ENCODE measurements at places on chromosomes 12 and 14.

GRCh38 chr12:107492393-107493134 is 193.0 kb upstream of the PWP1 start:
- no peak for DNase-seq

DNA sequence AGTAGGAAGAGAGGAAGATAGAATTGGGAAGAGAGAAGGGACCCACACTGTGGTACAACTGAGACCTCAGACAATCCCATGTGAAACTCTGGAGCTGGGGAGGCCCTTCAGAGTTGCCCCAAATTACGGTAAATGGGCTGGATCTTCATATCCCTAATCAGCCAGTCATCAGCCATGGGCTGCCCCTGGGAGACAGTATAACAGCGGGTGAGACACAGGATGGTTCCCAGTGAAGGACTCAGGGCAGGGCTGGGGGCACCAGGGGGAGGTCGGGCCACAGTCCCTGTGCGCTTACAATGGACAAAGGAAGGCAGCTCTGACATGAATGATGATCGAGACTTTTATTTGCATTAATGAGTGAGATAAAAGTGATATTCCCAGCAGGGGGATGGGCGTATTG is 74.2 kb upstream of the BDKRB2 start:
- no peak for DNase-seq

DNA sequence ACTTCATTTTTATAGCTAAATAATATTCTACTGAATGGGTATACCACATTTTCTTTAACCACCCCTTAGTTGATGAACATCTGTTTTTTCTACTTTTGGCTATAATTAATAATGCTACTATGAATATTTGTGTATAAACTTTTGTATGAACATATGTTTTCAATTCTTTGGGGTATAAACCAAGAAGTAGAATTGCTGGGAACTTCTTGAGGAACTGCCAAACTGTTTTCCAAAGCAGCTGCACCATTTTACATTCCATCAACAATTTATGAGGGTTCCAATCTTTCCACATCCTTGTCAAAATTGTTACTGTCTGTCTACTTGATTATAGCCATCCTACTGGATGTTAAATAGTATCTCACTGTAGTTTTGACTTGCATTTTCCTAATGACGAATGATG is 221.8 kb downstream of the PRKD1 start:
- no peak for DNase-seq

DNA sequence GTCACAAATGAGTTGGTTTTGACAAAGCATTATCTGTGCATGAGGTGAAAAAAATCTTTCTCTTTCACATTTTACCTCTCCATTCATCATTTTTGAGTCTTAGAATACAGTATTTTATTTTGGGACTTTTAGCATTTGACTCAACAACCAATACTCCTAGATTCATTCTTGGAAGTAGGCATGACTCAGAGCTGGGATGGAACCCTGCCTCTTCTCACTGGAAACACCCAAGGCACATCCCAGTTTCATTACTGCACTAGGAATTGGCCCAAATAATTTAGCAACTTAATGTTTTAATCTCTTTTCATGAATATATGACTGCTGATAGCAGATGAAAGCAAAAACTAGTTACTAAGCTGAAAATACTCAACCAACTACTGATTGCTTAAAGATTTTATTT is 3.3 kb upstream of the PDZRN4 start:
- no peak for DNase-seq

DNA sequence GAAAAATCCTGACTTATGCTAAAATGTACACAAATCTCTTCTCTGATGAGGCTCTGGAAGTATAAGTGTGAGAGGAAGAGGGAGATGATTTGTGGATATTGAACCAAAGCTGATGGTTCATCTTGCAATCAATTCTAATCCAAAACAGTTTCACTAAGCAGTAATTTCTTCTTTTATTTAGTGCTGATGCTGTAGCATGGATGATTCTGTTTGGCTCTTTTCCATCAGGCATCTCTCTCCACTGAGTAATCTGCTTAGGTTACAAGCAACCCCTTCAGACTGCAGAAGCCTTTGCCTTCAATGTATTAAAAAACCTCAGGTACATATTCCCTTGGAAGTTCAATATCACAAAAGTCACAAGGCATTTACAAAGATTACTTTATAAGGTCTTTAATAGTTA is 159.1 kb upstream of the CCDC198 start:
- DNase-seq, result no peak

DNA sequence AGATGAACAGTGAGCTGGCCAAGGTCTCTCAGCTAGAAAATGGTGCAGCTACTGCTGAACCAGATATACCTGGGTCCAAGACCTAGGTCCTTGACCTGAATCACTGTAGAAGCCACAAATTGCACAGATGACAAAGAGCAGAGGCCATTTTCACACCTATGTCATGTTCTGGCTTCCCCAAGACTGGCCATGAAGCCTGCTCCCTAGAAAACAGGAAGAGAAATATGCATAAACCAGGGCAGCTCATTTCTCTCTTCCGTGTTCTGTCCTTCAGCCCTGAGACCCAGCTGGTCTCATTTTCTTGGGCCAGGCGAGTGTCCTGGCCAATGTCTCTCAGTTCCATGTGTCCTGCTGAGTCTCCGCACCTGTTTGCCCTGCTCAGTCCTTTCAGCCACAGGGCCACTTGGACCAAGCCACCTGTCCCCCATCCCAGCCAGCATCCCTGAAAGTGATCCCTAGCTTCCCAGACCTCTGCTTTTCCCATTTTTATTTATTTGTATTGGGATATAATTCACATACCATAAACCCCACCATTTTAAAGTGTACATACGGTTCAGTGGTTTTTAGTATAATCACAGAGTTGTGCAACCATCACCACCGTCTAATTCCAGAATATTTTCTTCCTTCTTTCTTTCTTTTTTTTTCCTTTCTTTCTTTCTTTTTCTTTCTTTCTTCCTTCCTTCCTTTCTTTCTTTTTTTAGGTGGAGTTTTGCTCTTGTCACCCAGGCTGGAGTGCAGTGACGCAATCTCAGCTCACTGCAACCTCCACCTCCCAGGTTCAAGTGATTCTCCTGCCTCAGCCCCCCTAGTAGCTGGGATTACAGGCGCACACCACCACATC is 27.0 kb downstream of the P2RX7 start:
- DNase-seq, result no peak

DNA sequence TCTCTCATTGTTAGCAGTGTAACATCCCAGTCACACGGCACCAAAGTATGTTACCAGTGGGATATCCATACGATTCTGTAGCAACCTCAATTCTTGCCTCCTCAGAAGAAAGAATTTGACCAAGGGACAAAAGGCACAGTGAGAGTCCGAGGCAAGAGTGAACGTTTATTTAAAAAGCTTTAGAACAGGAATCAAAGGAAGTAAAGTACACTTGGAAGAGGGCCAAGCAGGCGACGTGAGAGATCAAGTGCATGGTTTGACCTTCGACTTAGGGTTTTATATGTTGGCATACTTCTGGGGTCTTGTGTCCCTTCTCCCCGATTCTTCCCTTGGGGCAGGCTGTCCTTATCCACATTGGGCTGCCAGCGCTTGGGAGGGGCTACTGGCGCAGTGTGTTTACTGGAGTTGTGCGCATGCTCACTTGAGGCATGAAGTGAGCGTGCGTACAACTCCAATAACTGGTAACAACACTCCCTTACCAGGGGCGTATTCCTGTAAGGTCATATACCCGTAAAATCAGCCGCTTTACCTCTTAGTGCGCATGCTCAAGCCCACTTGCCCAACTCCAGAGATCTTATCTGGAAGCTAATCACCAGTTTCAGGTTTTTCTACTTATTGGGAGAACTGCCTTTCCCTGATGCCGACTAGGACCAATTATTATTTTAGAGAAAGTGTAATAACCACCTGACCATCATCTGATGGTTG is 71.7 kb downstream of the FAR2 start:
- no peak for DNase-seq

- DNase-seq, result no peak
Measured at GRCh38 chr12:111297703-111298426, 71.0 kb downstream of the PHETA1 start.

DNA sequence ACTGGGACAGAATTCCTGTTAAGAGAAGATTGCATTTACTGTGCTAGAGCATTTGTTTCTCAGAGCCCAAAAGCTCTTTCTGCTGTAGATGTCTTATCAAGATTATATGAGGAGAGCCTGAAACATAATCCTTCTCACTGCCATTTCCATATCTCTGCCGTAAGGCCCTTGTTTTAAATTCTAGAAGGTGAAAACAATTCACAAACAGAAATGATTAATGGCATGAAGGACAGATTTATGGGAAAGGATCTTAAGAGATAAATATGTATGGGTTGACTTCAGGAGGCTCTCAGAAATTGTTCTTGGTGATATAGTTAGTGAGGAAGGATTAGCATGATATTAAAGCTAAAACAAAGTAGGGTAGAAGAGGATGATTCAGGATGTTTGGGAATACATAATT is 40.8 kb upstream of the PRICKLE1 start:
- DNase-seq, result no peak

DNA sequence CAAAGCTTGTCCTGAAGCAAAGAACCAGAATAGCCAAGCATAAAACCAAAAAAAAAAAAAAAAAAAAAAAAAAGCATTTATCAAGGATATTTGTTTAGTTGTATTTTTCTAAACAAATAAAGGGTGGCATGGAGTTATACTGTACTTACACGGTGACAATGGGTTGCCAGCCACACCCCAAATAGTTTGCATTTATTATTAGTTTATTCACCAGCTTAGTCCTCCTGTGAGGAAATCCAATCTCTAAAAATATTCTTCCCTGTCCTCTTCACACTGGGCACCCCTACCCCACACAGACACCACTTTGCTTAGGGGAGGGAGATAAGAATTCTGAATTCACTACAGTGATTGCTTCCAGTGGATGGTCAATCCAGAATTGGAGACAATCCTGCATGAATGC is 18.9 kb downstream of the PLEKHG7 start:
- DNase-seq, result no peak

- DNase-seq, result no peak
Measured at GRCh38 chr14:92922883-92923743, at the start of gene CHGA. Gene CHGA (plus strand): TSS chr14:92923150. CDS start chr14:92923360, 210 bp downstream.

DNA sequence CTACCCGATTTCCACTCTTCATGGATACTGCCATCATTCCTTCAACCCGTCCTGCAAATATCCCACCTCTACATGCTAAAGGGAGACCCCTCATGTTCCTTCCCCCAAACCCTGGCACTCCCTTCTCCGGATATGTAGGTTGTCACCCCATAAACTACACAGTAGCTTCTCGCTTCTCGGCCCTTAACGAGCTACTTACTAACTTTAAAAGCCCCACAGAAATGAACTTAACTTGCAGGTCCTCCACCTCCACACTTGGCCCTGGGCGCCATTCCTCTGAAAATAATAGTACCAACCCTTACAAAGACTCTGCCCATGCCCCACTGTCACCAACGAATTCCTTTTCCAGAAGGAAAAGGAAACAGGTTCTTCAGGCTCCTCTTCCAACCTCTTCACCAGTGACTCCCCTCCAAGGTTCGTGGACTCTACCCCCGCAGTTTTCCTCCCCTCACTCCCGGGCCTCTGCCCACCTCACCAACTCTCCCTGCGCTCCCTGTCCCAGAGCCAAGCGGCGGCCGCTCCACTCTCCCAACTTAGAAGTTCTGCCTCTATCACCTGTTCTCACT is 1.2 kb downstream of the SPPL3 start:
- no peak for DNase-seq

DNA sequence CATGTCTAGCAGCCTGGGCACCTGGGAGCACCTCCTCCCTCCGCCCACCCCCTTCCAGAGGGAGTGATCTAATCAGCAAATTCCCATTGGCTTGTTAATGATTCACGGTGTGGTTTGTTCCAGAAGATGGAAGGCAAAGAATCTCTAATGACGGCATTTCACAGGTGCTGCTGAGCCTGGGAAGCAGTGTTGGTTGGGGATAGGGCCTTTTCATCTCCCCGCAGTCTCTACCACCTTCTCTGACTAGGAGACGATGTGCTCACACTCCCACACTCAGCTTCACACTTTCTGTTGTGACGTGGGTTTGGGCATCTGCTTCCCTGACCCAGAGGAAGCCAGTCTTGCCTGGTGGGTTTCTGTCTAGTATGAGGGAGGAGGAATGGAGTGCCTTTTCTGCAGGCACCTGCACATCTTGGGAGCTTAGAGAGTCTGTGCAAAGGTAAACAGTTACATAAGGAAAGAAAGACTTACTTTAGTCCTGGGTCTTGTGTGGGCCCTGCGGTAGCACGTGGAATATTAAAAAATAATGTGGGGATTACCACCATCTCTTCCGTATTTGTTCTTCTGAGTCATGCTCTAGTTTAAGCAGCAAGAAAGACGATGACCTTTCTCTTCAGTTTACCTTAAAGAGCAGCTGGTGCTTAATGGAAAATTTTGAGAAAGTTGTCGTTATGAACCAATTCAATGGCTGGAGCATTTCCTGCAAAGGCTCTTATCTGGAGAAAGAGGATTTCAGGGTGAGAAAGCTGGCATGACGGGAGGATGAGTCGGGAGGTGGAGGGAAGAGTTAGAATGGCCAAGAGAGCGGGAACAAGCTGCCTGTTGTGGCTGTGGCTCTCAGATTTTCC is 70.6 kb upstream of the ARHGAP5 start:
- no peak for DNase-seq
